Uterus (tissue), 4 donors: ENCODE measurements at places on chromosomes 3 and 15. TPM values are rescaled to one million over a fixed set of nuclear protein-coding genes. Genes with fewer than 3 reads are reported as not detected.

DNA sequence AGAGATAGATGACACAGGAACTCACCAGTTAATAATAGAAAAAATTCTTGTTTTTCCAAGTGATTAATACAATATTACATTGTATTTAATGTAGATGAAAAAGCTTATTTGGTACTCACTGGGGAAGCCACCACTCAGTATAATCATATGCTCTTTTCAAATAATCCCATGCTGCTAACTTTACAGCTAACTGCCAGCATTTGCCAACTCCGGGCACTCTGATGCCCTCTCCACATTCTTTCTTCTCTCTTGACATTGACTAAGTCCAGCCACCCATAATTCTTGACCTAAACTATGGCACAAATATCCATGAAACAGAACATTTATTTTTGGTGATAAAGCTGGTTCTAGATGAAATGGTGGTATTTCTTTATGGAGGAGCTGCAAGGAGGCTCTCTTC lies 384.9 kb downstream of the ZBTB20 start:
- no peak for DNase-seq

GRCh38 chr3:120495809-120496208 lies 45.0 kb upstream of the FSTL1 start:
- DNase-seq: no peak

- DNase-seq: peak; percentile 44
Observed at GRCh38 chr3:8516047-8516661, 14.5 kb downstream of the LMCD1 start.

- DNase-seq: no peak
Observed at GRCh38 chr15:71638876-71639275, 171.5 kb upstream of the NR2E3 start.

DNA sequence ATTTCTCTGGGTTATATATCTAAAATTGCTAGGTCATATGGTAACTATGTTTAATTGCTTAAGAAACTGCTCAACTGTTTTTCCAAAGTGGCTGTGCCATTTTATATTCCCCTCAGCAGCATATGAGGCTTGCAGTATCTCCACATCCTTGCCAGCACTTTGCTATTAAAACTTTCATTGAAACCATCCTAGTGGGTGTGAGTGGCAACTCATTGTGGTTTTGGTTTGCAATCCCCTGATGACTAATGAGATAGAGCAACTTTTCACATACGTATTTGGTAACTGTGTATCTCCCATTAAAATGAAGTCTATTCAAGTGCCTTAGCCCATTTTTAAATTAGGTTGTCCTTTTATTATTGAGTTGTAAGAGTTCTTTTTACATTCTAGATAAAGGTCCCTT lies 17.3 kb downstream of the KPNA1 start:
- no peak for DNase-seq

DNA sequence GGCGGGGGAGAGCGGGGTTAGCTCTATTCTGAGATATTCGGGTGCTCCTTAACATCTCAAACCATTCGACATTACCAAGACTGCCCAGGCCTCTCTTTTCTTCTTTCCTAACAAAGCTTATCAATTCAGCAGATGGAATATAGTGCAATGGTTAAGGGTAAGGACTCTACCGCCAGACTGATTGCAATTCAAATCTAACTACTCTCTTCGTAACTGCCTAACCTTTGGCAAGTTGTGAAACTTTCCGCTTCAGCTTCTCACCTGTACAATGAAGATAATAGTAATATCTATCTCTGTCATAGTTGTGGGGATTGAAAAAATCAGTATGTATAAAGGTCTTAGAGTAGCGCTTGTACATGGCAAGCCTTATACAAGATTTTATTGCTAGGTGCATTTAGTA lies 972 bp downstream of the UBA5 start:
- no peak for DNase-seq

DNA sequence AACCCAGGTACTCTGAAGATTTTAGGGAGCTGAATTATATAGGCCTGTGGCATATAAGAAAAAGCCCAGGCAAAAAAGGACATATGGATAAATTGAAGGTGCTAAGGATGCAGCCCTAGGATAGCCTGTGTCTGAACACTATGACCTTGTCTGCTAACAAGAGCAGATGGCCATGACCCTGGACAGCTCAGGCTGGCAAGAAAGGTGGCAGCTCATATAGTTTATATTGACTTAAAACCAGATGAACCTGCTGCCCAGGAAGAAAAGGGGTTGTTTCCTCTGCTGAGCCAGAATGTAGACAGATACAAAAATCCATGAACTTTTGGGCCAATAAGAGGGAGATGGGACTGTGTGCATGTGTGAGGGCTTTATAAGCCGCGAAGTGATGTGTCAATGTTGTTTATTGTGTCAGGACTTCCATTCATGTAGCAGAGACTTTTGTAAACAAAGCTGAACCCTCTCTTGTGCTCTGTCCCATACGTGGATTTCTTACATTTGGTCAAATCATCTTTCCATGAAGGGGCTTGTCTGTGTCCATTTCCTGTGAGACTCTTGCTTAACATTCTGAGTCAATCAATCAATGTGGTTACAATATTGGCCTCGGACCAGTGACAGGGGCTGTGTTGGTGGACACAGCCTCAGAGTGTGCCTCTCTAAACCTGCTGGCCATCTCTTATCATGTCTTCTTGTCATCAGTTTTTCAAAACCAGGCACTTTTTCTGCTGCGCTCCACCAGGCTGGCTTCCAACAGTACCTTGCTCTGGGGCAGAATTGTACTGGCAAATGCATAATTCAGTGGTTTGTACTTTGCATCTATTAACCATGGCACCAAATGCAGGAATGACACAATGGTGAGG lies 321.2 kb downstream of the WDR72 start:
- DNase-seq: no peak

DNA sequence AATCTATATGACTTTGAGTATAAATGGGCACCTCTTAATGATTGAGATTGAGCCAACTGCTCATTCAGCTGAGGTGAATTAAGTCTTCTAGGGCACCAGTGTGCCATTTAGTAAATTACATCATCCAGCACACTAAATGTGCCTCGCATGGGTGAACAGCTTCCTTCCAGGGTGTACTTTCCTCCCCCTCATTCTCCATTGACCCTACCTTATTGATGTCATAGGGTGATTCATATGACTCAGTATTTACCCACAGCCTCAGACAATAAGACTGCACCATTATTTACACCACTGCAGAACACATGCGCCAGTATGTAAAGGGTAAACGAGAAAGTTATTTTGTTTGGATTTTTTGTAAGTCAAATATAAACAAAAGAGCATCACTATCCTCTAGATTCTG lies 185.2 kb upstream of the ARL6 start:
- DNase-seq: no peak

- DNase-seq: no peak
Observed at GRCh38 chr3:50484722-50485121, 18.7 kb downstream of the CACNA2D2 start.

GRCh38 chr15:91787198-91787597 lies 66.3 kb upstream of the SLCO3A1 start:
- no peak for DNase-seq

DNA sequence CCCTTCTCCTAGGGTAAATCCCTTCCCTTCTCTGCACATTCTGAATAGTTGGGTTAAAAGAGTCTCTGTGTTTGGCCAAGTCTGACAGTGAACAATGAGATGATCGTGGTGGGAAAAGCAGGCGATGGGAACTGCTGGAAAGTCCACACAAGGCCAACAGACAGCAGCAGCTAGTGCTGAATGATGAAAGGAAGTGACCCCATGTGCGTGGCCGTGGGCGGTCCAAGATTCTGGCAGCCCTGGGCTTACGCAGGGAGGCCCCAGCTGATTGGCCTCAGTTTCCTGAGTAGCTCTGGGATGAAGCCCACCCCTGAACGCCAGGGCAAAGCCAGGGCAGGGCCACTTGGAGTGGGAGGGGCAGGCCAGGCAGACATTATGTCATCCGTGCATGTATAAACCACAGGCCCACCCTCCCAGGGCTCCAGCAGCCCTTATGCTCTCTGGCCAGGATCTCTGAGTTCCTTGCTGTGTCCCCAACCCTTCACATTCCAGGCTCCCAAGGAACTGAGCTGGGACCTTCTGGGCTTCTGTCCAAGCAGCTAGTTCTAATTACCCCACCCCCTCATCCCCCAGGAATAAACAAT lies 57.8 kb downstream of the CDC25A start:
- peak; percentile 56 for DNase-seq

DNA sequence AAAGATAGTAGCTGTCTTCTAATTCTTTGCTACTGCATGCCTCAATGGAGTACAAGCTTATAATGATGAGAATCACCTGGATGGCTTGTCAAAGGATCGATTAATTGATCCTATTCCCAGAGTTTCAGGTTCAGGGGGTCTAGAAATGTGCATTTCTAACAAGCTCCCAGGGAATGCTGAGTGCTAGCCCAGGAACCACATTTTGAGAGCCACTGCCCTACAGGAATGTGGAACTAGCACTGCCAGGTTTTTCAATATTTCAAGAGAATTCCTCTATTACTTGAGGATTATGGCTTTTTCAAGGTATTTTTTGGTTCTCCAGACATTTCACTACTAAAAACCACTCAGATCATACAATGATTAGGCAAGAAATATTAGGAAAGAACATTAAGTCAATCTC lies 52.7 kb downstream of the RARB start:
- DNase-seq: no peak

DNA sequence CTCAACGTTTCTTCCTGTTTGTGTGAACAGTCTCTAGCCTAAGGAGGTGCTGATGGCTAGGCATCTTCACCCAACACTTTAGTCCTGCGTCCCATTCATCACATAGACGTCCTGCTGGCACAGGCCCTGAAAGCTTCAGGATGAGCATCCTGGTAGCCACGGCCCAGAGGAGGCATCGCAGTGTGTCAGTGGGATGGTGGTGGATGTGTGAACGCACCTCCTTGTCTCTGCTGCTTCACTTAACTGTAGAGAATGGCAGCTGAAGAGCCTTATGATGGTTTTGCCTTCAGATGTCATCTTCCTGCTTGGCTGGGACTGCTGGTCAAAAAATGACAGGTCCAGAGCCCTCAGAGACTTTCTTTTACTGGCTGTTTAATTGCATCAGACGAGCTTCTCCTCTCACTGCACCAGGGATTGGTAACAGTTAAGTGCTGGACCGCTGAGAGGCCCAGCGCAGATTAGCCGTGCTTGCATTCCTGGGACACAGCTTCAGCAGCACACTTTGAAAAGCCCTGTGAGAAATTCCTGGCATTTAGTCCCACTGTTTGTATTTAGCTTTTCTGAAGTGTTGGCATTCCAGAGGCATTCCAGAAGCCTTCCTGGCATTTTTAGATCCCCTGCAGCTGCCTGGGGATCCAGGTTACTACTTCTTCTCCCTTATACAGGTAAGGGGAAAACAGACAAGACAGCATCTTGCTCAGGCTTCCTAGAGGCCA lies 132.4 kb upstream of the PLXNA1 start:
- DNase-seq: no peak

GRCh38 chr15:50549326-50549725 lies 2.9 kb upstream of the USP50 start:
- DNase-seq: no peak

- no peak for DNase-seq
Observed at GRCh38 chr3:174949523-174949922, 90.4 kb downstream of the NAALADL2 start.

GOLGA8M gene
- total RNA-seq: 5.1 TPM

DNAH12 gene
- 0.30 TPM for total RNA-seq

GRM7 gene
- 0.82 TPM for total RNA-seq

CKMT1B gene
- not detected for total RNA-seq

LSAMP gene
- total RNA-seq: 25.8 TPM

ESYT3 gene
- total RNA-seq: 30.8 TPM

CLCN2 gene
- total RNA-seq: 0.77 TPM
